ENCODE measurements at places on chromosomes 1 and 21.

DNA sequence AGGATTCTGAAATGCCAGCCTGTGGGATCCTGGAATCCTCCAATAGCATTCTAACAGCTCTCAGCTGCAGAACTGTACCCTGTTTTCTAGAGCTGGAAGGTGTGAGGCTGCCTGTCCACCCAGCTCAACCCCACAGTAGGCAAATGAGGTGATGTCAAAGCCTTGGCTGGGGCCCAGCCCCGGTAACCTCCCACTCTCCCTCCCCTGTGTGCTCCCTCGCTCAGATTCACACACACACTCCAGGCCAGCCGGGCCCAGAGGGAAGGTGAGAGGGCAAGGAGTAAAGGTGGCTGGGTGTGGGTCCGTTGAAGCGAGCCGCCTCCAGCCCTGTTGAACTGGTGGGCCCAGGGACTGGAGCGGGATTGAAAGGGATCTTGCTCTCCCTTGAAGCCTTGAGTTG, at the start of gene BSND:
Gene BSND, plus strand, starts transcription at position 257 of the 400 bp plus-strand sequence. CDS start 254 bp downstream, outside the sequence.
- DNase-seq: no peak

DNA sequence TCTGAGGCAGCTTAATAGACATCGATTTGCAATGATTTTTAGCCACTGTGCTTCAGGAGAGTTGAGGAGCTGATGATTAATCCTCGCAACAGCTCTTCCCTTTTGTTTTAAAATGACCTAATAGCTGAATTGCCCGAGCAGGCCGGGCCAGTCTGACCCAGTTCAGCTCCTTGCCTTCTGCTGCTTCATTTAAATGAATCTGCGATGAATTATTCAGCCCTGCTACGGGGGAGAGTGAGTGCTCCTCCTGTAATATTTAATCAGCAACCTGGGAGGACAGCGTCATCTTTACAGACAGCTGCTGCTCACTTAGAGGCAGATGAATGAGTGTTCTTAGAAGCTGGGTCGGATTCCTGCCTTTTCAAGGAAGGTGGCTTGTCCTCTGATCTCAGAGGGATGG, 325.1 kb downstream of the CAMTA1 start:
- DNase-seq: no peak

- DNase-seq: no peak
Measured at GRCh38 chr21:28614791-28615190, 377.9 kb downstream of the LTN1 start.

DNA sequence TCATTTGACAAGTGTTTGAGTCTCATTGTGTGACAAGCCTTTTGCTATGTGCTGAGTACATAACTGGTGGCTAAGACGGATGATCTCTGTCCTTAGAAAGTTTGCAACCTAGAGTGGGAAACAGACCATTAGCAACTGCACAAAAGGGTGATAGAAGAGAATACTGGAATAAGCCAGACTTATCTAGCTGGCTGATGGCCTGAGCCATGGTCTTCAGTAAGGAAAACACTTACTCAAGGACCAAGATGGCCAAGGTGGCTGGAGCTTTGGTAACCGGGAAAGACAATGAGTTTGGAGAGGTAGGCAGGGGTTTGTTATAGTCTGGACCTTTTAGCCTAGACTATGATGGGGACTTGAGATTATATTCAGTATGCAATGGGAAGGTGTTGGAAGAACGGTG, 1.6 kb upstream of the TAF12 start:
- no peak for DNase-seq

- no peak for DNase-seq
Measured at GRCh38 chr1:229336345-229336744, 6.5 kb downstream of the CCSAP start.

- DNase-seq: no peak
Measured at GRCh38 chr1:85496941-85497582, 32.1 kb upstream of the DDAH1 start.

- no peak for DNase-seq
Measured at GRCh38 chr1:116711263-116711840, 42.9 kb upstream of the CD2 start.

DNA sequence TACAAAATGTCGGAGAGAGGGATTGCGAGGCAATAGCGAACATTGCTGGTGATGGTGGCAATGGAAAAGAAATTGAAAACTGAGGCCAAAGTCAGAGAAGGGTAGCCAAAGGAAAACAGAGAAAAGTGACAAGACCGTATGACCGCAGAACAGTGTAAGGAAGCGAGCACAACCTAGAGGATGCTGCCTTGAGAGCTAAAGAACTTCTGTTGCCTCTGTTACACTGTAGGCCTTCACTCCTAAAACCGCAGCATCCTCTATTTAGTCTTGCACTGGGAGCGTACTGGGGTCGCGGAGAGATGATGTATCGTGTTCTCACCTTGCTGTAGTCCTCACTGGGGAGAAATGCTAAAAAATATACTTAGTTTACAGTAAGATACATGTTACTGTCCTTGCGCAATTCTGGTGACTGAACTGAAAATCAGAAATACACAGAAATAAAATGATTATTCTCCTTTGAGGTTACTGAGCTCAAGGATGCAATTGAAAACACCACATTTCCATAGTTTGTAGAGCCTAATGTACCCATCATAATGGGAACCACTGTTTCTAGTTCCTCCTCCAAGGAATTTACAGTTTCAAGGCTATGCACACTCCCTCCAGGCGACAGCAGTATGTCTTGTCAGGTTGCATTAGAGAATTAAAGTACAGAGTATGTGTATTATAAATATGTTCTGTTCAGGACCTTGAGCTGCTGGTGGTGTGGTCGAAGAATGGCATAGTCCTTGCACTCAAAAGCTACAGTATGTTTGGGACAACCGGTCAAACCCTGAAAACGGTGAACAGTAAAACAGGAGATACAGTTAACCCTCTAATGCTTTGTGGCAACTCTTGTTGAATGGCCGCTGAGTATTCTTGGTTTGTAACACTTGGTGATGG, 1.3 kb downstream of the NEK7 start:
- DNase-seq: no peak

DNA sequence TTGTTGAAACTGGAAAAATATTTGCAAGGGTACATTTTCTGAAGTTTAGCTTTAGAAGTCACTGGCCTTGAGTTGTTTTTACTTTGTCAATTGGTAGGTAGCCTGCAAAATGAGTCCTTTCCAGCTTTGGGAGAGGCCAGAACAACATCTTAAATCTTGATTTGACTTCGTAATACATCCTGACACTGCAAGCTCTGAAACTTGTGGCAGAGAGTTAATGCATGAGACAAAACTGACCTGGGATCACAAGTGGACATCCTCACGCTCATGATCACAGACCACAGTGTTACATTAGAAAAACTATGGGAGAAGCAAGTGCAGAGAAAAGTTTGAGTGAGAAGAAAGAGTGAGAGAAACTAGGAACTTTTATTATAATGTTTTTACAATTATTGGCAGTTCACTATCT, 550.9 kb downstream of the USP25 start:
- no peak for DNase-seq

GRCh38 chr1:16918371-16918770, 3.4 kb upstream of the CROCC start:
- DNase-seq: no peak

All from AG20443 (cell line).